ENCODE measurements at places on chromosomes 4 and X.

- DNase-seq, result no peak
Observed at GRCh38 chrX:47502316-47503125, 19.5 kb upstream of the ZNF41 start.

DNA sequence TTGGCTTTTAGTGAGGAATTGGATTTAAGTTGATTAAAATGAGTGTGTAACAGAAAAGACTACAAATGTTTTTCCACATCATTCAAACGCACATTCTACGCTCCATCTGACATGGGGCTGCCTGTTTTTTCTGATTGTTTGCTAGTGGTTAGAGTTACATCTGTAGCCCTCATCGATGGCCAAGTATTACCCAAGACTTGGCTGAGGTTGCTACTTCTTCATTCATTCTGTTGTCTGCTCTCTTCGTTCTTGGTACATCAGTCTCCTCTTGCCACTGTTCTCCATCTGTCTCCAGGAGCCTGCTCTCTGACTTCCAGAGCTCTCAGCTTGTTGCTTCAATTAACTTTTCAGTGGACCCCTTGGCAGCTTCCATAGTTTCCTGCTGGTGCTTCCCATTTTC lies 1844.6 kb upstream of the TENM3 start:
- DNase-seq, result no peak

- no peak for DNase-seq
Observed at GRCh38 chr4:4673070-4673469, 131.2 kb upstream of the STX18 start.

DNA sequence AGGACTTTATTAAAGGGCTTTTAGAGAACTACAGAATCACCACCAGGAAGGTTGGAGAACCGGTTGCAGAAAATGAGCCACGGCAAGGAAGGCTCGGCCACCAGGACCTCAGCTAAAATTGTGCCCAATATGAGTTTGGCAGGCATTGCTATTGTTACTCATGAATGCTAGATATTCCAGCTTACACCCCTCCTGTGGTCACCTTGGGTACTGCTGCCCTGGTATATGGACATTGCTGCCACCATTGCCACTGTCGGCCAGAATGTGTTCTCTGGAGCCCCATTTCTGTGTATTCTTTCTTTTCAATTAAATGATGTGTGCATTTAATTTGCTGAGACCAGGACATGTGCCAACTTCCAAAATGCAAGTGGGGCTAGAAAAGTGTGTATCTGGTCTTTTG lies 626.7 kb upstream of the BOD1L1 start:
- peak; percentile 16 for DNase-seq

DNA sequence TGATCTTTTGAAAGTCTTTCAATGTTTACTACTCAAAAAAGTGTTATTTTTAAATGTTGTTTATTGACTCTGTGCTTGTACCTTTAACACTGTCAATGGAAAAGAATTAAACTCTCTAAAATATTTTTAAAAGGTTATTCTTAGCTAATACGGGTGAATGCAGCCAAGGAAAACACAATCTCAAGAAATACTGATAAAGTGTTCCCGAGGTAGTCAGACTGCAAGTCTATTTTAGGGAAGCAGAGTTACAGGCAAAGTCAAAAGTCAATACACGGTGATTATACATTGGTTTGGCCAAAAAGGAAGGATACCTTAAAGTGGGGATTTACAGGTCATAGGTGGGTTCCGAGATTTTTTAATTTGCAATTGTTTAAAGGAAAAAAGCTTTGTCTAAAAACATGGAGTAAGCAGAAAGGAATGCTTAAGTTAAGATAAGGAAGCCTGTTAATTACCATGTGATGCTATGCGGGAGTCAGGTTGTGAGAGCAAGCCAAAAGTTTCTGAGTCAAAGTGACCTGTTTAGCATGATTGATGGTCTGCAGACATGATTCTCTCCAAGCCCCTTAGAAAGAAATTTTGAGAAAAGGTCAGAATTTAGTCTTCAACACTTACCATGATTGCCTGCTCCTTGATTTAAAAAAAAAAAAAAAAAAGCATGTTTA lies 288.4 kb downstream of the KLHL4 start:
- DNase-seq, result no peak

- DNase-seq, result no peak
Observed at GRCh38 chr4:61359301-61359700, 159.2 kb downstream of the ADGRL3 start.

DNA sequence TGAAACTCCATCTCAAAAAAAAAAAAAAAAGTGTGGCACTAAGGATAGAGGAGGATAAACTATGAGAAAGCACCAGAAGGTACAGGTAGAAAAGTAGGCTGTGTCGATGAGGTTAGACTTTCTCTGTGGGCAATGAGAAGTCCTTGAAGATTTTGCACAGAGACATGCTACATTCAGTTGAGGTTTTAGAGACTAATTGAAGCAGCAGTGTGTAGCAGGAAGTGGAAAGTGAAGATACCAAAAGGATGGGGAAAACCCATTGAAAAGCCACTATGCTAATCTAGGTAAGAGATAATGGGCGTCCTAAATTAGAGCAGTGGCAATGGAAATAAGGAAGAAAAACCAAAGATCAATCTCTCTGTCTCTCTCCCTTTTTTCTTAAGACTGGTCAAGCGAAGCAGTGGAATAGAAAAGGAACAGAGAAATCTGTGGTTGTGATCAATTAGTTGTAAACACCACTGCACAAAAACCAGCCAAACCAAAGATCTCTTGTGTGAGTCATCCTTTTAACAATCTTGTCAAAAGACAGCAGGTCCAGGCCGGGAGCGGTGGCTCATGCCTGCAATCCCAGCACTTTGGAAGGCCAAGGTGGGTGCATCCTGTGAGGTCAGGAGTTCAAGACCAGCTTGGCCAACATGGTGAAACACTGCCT lies 3.5 kb downstream of the SPINK2 start:
- peak; percentile 35 for DNase-seq

DNA sequence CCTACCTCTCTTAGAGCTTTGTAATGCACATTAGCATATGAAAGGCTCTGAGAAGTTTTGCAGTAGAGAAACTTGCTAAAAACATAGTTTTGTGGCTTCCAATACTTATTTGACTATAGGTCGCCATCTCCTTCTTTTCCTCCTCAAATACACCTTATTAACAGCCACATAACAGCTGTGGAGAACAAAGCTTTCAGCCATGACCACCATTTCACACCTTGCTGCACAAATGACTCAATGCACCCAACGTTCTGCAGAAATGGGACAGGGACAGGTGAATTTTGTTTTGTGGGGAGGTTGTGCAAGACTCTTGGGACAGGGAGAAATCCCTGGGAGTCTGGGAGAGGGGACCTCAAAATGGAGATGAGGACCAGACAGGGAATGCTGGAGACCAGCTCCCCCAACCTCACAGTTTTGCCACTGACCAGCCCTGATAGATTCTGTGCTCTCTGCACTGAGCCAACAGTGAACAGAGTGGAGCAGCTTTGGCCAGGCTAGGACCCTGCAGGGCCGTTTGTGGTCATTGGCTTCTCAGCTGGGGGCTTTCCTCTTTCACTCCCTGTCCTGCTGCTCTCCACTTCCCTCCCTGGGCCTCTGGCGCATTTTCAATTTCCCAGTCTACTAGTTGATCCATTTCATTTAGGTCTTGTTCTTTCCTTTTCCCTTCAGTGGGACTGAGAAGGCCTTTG lies 16.6 kb downstream of the FRMPD3 start:
- DNase-seq, result no peak

DNA sequence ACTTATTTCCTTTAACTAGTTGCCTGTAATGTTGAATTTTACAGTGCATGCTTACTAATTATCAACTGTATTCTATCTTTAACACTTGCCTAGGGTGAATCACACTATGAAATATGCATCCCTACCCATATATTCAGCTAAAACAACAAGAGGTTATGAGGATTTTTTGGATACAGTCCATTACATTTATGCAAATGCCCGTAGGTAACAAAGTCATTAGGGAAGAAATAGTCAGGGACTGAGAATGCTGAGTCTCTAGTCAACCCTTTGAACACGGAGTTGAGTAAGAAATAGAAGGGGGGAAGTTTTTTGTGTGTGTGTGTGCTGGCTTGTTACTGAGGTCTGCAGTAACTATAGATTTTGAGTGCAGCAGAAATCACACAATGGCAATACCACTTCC lies 26.1 kb upstream of the CBLL2 start:
- DNase-seq, result no peak
